ENCODE measurements at places on chromosomes 3 and 15.

- no peak for DNase-seq
Measured at GRCh38 chr3:159583662-159584061, 405.0 kb upstream of the IL12A start.

GRCh38 chr15:98874773-98875172 lies 132.8 kb downstream of the PGPEP1L start:
- no peak for DNase-seq

DNA sequence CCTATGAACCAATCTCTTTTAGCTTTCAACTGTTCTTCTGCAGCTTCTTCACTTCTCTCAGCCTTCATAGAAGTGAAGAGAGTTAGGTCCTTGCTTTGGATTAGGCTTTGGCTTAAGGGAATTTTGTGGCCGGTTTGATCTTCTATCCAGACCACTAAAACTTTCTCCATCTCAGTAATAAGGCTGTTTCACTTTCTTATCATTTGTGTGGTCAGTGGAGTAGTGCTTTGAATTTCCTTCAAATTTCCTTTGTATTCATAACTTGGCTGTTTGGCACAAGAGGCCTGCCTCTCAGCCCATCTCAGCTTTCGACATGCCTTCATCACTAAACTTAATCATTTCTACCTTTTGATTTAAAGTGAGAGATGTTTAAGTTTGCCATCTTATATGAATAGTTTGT lies 21.7 kb downstream of the DZIP1L start:
- no peak for DNase-seq

DNA sequence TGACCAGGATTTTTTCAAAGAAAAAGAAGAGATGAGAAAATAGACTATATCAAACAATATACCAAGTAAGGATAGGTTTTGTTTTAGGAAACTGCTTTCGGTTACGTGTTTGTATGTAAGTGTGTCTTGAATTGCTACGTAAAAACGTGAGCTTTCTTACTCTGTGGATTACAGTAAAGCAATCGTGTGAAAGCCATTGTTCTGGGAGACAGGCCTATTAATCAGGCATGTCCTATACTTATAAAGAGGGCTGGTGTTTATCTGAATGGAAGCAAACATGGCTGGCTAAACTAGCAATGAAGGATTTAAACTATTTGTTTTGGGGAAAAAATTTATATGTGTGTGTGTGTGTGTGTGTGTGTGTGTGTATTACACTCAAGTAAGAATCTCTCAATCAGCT lies 2.6 kb downstream of the EHHADH start:
- DNase-seq = no peak

DNA sequence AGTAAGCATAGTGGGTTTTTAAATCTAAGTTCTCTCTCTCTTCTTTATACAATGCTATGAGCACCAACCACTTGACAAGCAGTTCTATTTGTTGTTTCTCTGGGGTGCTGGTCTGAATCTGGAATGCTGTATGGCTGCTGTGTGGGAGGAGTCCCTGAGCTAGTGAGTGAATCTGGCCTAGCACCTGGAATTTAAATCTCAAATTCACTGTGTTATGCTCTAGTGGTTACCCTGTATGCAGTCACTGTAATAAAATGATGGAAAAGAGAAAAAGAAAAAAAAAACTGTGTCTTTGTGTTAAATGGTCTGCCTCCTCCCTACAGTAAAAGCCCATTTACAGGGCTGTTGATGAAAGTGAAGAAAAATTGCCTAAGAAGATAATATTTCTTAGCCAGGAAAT lies 155.0 kb downstream of the ATP8B4 start:
- DNase-seq = no peak

All from neuronal stem cell (in vitro differentiated cells).